Esophagus squamous epithelium (tissue), 5 donors: ENCODE measurements at places on chromosomes 16 and 17.

GRCh38 chr17:35930211-35931065 lies at the start of gene RDM1:
TSS of gene RDM1 (minus strand) at chr17:35930773. CDS start at chr17:35930727, 46 bp downstream.
- DNase-seq, result no peak

- DNase-seq, result no peak
These were observed 45.1 kb downstream of the RGS9 start for GRCh38 chr17:65182233-65182632.

GRCh38 chr16:17224350-17224749 lies 246.4 kb downstream of the XYLT1 start:
- DNase-seq, result no peak

GRCh38 chr17:38454532-38454931 lies 26.3 kb downstream of the ARHGAP23 start:
- peak; percentile 29 for DNase-seq

DNA sequence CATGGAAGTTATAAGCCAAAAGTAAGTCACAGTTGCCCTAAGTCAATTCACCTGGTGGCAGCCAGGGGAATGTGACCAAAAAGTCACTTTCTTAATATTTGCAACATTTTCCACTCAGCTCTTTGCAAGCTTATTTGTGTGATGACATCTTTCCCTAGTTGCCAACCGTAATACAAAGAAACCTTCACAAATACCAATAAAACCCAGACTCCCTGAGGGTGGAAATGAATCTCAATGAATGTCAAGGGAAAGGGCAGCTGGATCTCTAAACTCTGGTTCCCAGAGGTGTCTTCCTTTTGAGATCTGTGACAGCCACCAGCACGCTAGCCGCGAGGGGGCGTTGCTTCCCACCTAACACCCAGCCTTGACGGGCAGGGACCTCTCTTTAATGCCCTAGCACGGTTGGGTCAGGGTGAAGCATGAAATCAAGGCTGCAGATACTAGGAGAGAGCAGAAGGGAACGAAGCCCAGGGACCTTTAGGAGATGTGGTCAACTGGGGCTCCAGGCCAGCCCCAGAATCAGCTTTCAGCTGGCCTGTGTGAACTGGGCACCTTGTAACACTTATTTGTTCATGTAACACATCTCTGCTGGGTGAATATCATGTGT lies 82.2 kb downstream of the CMC2 start:
- DNase-seq, result no peak

DNA sequence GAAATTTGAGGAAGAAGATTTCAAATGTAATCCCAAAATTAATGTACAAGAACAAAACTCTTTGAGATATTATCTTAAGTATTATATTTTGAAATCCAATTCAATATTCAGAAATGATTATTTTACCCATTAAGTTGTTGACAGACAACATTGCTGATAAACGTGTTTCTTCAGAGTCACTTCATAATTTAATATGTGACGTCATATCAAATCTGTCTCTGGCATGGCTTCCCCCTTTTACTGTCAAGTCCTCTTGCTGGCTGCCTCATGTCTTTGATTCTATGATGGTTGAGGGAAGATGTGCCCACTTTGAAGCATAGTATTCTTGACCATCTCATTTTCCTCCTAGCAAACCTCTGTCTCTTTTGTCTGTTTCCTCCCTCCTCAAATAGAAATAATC lies 1257.1 kb upstream of the GOT2 start:
- DNase-seq, result no peak

DNA sequence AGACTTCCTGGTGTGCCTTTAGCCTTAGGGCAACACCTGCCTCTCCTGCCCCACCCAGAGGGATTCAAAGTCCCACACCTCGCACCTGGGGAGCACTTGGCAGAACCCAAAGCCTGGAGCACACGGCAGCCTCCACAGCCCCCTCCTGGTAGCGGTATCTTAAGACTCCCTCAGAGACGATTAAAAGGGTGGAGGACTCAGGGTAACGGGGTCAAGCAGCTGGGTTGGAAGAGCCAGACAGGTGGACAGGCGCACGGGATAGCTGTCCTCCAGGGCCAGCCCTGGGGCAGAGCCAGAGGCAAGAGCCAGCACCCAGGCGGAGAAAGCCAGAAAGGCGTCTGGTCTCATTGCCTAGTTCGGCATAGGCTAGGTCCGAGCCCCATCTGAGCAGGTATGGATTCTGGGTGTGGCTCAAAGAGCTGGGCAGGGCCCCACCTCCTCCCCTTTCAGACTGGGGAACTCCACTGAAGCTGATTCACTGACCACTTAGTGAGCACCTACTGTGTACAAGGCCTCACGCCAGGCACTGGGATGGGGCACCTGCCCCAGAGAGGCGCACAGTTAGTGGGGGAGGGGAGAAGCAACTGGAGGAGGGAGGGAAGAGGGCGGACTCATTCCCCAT lies 55.0 kb upstream of the MEAK7 start:
- no peak for DNase-seq

DNA sequence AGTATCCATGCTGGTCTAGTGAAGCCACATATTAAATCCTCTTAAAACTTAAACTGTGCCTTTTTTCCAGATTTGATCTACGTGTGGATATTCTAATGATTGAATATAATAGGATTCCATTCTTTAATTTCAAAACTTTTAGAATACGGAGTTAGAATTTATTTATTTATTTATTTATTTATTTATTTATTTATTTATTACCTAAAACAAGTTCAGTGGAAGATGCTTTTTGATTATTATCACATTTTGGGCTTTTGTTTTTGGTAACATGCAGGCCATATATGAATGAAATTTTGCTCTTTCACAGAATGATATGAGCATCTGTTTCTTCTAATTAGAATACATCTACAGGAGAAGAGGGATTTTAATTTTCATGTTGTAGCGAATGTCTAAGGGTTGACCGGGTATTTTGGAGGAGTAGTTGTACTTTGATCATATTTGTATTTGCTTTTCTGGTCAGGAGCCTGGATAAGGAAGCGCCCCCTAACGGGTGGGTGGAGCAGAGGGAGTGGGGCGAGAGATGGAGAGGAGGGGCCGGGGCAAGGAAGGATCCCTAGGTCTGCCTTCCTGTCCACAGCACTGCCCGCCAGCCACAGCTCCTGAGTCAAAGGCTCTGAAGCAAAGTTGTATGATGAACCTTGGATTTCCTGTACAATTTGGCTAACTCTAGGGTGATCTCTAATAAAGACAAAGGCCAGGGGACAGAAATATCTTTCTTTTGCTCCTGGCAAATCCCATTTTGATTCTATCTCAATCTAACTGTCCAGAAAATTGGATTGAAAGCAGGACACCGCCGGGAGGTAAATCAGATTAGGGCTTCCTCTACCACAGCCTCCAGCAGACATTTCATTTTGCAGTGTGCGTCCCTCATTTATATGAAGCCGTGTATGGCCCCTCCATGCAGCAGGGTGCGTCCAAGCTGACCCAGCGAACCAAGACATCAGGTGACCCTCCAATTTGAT lies 149.1 kb downstream of the PRKCA start:
- DNase-seq, result no peak

DNA sequence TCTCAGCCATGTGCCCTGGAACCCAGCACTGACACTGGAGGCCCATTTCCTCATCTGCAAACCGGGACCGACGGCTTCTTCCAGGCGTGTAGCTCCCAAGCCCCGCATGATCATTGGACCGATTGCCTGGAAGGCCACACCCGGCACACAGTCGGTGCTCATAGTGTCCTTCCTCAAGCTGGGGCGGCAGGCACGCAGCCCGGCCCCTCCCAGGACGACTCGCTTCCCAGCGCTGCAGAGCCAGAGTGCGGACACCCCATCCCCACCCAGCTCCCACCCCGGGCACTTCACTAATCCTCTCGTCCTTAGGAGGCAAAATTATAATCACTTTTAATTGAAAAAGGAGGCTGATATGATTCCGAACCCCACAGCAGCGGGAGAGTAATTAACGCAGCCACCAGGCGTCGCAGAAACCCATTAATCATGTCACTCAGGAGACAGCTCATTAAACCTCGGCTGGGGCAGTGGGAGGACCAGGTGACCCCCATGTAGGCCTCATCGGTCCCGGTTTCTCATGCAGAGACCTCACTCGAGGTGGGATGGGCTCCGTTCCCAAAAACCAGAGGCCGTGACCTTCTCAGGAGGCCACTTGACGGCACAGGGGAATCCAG lies 33.1 kb downstream of the ZNF469 start:
- DNase-seq, result no peak

DNA sequence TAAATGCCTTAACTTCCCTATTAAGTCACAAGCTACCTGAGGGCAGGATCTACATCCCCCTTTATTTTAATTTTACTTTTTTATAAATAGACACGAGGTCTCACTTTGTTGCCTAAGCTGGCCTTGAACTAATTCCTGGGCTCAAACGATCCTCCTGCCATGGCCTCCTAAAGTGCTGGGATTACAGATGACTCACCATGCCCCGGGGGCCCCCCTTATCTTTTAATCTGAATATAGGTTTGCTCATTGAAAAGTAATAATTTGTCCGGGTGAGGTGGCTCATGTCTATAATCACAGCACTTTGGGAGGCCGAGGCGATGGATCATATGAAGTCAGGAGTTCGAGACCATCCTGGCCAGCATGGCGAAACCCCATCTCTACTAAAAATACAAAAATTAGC lies 14.2 kb downstream of the ETV4 start:
- no peak for DNase-seq

GRCh38 chr16:12881182-12881581 lies 20.2 kb upstream of the SHISA9 start:
- DNase-seq, result no peak

DNA sequence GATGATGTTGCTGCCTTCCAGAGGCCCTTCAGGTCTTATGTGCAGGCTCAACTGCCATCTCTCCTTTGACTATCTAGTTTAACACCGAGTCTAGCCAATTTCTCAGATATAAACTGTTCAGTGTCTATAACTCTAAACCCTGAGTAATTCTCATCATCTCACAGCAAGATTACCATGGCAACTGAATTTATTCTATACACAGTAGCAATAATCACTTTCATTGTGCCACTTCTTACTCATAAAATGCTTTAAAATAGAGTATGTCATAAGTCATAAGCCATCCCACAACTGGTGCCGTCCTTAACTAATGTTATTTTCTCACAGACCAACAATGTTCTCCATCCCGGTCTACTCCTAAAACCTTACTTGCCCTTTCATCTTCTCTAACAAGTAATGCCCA lies 45.0 kb downstream of the SYNRG start:
- no peak for DNase-seq

- DNase-seq, result no peak
These were observed 61.9 kb upstream of the FOXF1 start for GRCh38 chr16:86448306-86448890.

GRCh38 chr17:74768069-74768762 lies 7.9 kb downstream of the NAT9 start:
- no peak for DNase-seq

GRCh38 chr17:48143629-48144028 lies 36.1 kb downstream of the SNX11 start:
- no peak for DNase-seq

DNA sequence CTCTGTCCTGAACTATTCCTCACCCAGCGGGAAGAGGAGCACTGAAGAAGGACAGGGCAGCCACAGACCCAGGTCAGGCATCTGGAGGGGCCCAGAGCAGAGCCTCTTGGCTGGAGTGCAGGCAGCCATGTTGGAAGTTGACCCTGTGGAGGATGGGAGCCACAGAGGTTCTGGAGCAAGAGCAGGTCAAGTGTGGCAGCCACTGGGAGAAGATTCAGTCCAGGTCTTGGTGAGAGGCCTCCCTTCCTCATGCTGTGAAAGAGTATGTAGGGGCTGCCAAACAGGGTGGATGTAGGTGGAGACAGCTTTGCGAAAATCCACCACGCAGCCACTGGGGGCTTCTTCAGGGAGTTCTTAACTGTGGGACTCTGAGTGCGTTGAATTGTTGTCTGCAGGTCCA lies 590 bp upstream of the CD79B start:
- DNase-seq, result no peak

DNA sequence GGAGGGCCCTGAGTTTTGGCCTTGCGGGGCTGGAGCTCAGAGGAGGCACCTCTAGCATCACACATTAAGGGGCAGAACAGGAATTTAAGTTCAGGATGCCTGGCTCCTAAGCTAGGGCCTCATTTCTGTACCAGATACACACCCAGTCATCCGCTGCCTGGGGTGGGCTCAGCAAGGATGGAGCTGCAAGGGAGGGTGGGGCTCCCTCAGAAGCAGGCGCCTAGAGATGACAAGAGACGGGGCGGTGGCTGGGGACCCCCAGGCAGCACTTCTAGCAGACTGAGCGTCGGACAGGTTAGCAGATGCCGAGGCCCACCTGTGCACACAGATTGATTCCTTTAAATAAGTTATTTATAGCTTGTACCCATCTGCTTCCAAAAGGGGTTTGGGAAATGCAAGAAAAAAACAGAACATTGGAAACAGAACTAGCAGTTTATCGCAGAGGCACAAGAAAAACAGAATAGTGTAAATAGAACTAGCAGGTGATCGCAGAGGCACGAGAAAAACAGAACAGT lies 47.6 kb upstream of the CBFA2T3 start:
- DNase-seq, result no peak

DNA sequence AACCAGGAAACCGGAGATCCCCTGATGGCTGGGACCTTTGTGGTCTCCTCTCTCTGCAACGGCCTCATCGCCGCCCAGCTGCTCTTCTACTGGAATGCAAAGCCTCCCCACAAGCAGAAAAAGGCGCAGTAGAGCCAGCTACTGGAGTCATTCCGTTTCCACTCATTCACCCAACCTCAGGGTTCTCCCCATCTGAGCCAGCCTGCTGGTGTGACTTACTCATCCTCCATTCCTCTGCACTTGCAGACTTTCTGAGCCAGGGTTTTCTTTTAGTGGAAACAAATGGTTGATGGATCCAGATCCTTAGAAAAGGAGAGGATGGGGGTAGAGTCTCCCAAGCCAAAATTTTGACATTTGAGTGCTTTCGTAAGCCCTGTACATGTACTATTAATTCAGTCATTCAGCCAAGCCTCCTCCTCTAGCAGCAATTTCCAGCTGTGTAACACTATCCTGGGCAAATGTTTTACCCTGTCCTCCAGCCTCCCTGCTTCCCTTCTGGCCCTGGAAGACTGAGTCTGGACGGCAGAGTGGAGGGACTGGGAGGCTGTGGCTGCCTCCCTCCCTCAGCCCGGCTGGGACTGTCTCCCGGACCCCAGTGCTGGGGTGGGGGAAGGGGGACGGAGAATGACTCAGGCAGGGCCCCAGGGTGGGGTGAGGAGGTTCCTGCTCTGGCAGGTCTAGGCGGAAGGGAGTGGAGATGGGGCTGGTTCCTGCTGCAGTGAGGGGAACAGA lies 2.3 kb downstream of the SOX15 start:
- DNase-seq, result no peak

GRCh38 chr17:8621585-8621984 lies 8.9 kb downstream of the MYH10 start:
- no peak for DNase-seq
